ENCODE measurements at places on chromosomes 6 and 20.

DNA sequence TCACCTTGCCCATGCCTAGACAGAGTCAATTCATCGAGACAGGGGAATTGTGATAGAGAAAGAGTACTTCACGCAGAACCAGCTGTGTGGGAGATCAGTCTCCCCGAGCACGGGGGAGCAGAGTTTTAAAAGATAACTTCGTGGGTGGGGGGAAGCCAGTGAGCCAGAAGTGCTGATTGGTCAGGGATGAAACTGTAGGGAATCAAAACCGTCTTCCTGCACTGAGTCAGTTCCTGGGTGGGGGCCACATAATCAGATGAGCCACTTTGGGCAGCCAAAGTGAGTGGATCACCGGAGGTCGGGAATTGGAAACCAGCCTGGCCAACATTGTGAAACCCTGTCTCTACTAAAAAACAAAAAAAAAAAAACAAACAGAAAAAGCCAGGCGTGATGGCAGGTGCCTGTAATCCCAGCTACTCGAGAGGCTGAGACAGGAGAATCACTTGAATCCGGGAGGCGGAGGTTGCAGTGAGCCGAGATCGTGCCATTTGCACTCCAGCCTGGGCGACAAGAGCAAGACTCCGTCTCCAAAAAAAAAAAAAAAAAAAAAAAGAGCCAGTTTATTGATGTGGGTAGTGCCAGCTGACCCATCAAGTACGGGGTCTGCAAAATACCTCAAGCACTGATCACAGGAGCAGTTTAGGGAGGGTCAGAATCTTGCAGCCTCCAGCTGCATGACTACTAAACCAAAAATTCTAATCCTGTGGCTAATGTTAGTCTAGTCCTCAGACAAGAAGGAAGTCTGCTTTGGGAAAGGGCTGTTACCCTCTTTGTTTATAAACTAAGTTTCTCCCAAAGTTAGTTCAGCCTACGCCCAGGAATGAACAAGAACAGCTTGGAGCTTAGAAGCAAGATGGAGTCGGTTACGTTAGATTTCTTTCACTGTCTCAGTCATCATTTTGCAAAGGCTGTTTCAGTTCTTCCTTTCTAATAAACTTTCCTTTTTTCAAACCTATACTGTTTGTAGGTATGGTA, 3.9 kb upstream of the TRIM39 start:
- peaks cover 66% of the 10 kb centered on the region for H3K4me1 ChIP-seq
- DNase-seq: no peak
- H3K36me3 ChIP-seq: peaks cover 53% of the 10 kb centered on the region

DNA sequence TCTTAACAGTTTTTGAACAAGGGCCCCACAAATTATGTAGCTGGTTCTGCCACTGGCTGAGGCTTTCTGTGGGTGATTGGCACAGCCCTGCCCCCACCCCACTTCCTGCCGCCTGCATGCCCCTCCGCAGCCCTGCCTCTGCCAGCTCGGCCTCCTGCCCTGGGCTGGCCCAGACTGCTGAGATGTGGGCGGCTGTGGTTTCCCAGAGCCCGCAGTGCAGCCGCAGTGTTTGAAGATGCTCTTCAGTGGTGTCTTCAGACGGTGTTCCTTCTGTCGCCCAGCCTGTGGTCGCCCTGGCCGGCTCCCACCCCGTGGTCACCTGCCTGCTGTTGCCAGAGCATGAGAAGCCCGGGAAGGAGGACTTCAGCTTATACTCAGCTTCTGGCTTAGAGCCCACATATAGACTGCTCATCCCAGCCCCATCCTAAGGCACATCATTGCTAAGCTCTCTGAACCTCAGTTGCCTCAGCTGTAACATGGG, 154.3 kb downstream of the VEGFA start:
- no peak overlapping the region for H3K27ac ChIP-seq
- peak; percentile 45 for DNase-seq
- H3K4me1 ChIP-seq: peaks cover 12% of the 10 kb centered on the region
- H3K27me3 ChIP-seq: peaks cover 7% of the 10 kb centered on the region
- no peaks in the 10 kb centered on the region for H3K36me3 ChIP-seq

- no peaks in the 10 kb centered on the region for H3K4me1 ChIP-seq
- H3K4me3 ChIP-seq: no peak overlapping the region
- no peaks in the 10 kb centered on the region for H3K27me3 ChIP-seq
- DNase-seq: no peak
These were observed 157.5 kb upstream of the TBX18 start for GRCh38 chr6:84921891-84922290.

DNA sequence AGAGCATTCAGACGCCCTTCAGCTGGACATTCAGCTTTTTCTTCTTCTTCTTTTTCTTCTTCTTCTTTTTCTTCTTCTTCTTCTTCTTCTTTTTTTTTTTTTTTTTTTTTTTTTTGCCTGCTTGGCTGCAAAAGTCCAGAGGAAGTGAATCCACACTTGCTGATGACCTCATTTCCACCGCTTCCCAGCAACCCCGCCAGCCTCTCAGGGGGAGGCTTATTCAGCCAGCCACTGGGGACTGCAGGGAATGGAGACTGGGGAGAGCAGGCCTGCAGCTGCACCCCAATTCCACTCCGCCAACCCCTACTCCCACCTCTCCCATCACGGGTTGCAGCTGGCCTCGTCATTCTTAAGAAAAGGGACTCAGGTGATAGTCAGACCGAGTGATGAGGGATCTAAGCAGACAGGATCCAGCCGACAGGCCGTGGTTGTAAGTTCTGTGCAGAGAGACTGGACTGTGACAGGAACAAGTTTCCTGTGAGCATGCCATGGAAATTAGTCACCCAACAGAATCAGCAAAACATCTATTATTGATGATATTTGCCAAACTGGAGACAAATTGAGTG, 59.0 kb upstream of the QKI start:
- no peaks in the 10 kb centered on the region for H3K27me3 ChIP-seq
- no peak overlapping the region for H3K4me3 ChIP-seq
- no peak overlapping the region for H3K27ac ChIP-seq
- H3K36me3 ChIP-seq: no peaks in the 10 kb centered on the region
- no peak for DNase-seq

GRCh38 chr20:38049800-38050199, 16.3 kb downstream of the RPRD1B start:
- no peak overlapping the region for H3K27ac ChIP-seq
- H3K36me3 ChIP-seq: peaks cover 37% of the 10 kb centered on the region
- no peak for DNase-seq
- no peak overlapping the region for H3K4me3 ChIP-seq
- peaks cover 35% of the 10 kb centered on the region for H3K4me1 ChIP-seq
- H3K27me3 ChIP-seq: no peaks in the 10 kb centered on the region

GRCh38 chr20:38001981-38002380, 31.3 kb downstream of the TTI1 start:
- H3K36me3 ChIP-seq: peaks cover 74% of the 10 kb centered on the region
- H3K4me1 ChIP-seq: peaks cover 32% of the 10 kb centered on the region
- H3K27me3 ChIP-seq: no peaks in the 10 kb centered on the region
- no peak for DNase-seq
- H3K4me3 ChIP-seq: no peak overlapping the region
- H3K27ac ChIP-seq: no peak overlapping the region

GRCh38 chr20:35271904-35272303, 6.0 kb downstream of the MMP24OS start:
- H3K36me3 ChIP-seq: peaks cover 16% of the 10 kb centered on the region
- no peaks in the 10 kb centered on the region for H3K27me3 ChIP-seq
- no peak for DNase-seq
- no peak overlapping the region for H3K27ac ChIP-seq
- no peaks in the 10 kb centered on the region for H3K4me1 ChIP-seq

GRCh38 chr6:16236631-16237199, 1.7 kb upstream of the GMPR start:
- no peaks in the 10 kb centered on the region for H3K36me3 ChIP-seq
- H3K27ac ChIP-seq: no peak overlapping the region
- H3K27me3 ChIP-seq: peaks cover 53% of the 10 kb centered on the region
- no peak for DNase-seq

DNA sequence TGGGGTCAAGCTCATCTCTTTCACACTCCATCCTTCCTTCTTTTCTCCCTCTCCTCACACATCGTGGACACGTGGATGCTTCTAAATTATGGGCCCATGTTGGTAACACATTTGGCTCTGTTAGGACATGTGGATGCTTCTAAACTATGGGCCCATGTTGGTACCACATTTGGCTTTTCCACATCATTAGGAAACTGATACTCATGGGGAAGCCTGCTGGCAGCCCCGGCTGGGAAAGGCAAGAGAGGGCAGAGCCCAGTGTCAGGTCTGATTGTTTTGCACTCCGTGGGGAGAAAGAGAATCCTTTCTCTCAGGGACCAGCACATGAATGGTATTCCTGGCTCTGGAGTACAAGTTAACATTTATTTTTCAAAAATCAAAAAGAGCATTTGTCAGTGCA, 4.0 kb upstream of the CST1 start:
- H3K4me1 ChIP-seq: no peaks in the 10 kb centered on the region
- H3K4me3 ChIP-seq: no peak overlapping the region
- H3K36me3 ChIP-seq: no peaks in the 10 kb centered on the region
- no peaks in the 10 kb centered on the region for H3K27me3 ChIP-seq

DNA sequence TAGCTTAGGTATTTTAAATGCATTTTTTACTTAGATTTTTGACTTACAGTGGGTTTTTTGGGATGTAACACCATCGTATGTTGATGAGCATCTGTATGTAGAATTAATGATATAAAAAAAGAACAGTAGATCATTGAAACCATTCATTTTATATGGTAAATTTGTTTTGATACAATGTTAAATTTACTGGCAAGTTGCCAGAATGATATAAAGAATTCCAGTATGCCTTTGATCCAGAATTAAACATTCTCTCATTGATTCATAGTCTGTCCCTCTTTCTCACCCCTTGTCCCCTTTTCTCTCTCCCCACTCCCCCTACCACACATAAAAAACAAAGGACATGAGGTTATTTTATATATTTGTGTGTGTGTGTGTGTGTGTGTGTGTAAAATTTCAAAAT, 45.3 kb downstream of the VTA1 start:
- no peak overlapping the region for H3K27ac ChIP-seq
- no peak overlapping the region for H3K4me3 ChIP-seq
- peaks cover 12% of the 10 kb centered on the region for H3K4me1 ChIP-seq
- no peak for DNase-seq
- peaks cover 16% of the 10 kb centered on the region for H3K36me3 ChIP-seq

DNA sequence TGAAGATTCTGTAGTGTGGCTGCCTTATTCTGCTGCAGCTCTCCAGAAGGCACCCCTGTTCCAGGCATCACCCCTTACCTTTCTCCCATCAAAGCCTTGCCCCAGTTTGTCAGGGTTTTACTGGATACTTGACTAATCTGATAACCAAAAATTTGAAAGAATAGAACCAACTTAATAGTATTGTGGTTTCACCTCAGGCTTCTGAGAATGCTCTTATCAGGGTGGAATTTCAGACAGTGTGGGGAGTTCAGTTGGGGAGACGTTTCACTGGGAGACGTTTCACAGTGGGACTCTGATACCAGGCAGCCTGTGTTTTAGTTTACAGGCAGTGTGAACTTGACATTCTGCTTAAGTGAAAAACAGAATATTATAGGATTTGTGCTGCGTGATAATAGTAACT, 50.5 kb downstream of the SCAND1 start:
- no peaks in the 10 kb centered on the region for H3K27me3 ChIP-seq
- H3K36me3 ChIP-seq: peaks cover 51% of the 10 kb centered on the region
- H3K4me1 ChIP-seq: peaks cover 8% of the 10 kb centered on the region
- DNase-seq: no peak
- no peak overlapping the region for H3K27ac ChIP-seq

GRCh38 chr6:25175196-25175595, 104.0 kb upstream of the CARMIL1 start:
- no peak overlapping the region for H3K4me3 ChIP-seq
- H3K36me3 ChIP-seq: peaks cover 4% of the 10 kb centered on the region
- H3K27me3 ChIP-seq: no peaks in the 10 kb centered on the region
- peak overlapping the region; percentile 66 for H3K27ac ChIP-seq
- peaks cover 80% of the 10 kb centered on the region for H3K4me1 ChIP-seq

DNA sequence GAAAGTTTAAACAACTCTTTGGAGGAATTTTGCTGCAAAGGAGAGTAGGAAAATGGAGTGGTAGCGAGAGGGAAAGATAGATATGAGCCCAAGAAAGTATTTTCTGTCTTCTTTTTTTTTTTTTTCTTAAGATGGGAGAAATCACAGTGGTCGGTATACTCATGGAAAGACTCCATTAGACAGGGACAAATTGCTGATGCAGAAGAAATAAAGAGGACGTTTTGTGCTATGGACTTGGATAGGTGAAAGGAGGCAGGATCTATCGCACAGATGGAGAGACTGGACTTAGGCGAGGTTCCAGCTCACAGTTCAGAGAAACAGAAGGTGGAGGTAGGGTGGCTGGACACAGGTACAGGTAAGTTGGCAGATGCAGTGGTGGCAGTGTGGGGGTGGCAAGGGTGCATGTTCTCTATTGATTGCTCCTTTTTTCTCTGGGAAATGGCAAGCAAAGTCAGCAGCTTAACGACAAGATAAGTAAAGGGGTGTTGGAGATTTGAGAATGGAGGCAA, 44.2 kb upstream of the ARMC2 start:
- no peak overlapping the region for H3K4me3 ChIP-seq
- DNase-seq: no peak
- H3K36me3 ChIP-seq: no peaks in the 10 kb centered on the region
- H3K4me1 ChIP-seq: peaks cover 26% of the 10 kb centered on the region
- peaks cover 8% of the 10 kb centered on the region for H3K27me3 ChIP-seq
- H3K27ac ChIP-seq: no peak overlapping the region

DNA sequence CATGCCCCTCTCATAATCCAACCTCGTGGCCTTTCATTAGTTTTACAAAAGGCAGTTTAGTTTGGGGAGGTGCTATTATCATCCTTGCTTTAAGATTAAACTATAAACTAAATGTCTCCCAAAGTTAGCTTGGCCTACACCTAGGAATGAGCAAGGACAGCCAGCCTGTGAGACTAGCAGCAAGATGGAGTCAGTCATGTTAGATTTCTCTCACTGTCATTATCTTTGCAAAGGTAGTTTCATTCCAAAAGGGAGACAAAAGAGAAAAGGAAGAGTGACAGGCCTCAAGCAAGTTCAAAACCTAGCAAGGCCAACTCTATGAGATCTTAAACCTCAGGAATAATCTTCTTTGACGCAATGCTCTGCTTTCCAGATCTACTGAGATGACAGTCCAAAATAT, 232.2 kb downstream of the UBE3D start:
- H3K4me1 ChIP-seq: no peaks in the 10 kb centered on the region
- H3K27me3 ChIP-seq: no peaks in the 10 kb centered on the region
- DNase-seq: no peak

DNA sequence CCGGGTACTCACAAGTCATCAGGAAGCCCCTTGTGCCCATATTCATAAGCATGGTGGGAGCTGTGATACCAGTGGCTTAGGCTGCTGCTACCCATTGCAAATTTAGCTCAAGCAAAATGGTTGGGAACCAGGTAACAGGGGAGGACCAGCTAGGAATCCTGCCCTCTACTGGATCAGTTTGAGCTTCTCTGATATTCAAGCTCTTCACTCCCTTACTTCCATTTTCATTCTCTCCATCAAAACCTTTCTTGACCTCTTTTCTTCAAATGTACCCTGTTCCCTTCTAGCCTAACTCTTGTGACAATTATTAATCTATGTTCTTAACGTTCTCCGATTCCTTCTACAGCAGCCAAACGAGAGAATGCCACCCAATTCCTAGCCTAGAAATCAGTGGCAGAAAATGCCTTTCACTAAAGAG, 9.7 kb downstream of the NOL7 start:
- no peak for DNase-seq
- H3K4me1 ChIP-seq: peaks cover 18% of the 10 kb centered on the region
- H3K36me3 ChIP-seq: peaks cover 81% of the 10 kb centered on the region
- no peaks in the 10 kb centered on the region for H3K27me3 ChIP-seq

Measured in activated T-helper 2 cell treated with anti-CD3 and anti-CD28 coated beads, Interferon-gamma antibody, Interleukin-2, Interleukin-4, amounts not matched to agents 10 μg/mL and 5 μg/mL and 100 μg/mL, durations not matched to agents 14 hours and 24 hours and 36 hours (primary cell).